ENCODE measurements at places on chromosomes 5 and 9. TPM values are rescaled to one million over a fixed set of nuclear protein-coding genes. Genes with fewer than 3 reads are reported as not detected.

FGD3 gene
- 4.0 TPM for polyA plus RNA-seq

IPO11 gene
- 34.1 TPM for polyA plus RNA-seq

MATR3 gene
- polyA plus RNA-seq: 863 TPM

BARHL1 gene
- polyA plus RNA-seq: not detected

GRCh38 chr5:157486861-157487260 is 26.8 kb downstream of the NIPAL4 start:
- no peak for DNase-seq

DNA sequence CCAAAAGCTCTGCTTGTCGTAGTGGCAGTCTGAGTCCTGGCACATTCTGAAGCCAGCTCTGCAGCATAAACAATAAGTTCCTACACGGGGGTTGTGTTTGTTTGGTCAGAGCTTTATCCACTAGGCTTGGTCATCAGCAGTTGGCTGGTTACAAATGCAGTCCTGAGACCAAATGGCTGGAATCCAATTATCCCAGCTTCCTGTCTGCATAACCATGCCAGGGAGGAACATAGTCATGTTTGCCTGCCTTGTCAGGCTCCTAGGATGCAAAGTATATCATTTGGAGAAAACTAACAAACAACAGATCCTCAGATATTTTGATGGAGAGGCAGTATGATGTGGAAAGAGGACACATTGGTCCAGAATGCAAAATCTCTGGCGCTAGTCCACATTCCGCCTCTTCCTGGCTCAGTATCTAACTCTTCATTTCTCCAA is 85.8 kb downstream of the FBXO38 start:
- DNase-seq: no peak

GRCh38 chr5:72387985-72388384 is 67.8 kb downstream of the PTCD2 start:
- no peak for DNase-seq

- no peak for DNase-seq
These were observed 9.6 kb downstream of the C9orf152 start for GRCh38 chr9:110198357-110198756.

DNA sequence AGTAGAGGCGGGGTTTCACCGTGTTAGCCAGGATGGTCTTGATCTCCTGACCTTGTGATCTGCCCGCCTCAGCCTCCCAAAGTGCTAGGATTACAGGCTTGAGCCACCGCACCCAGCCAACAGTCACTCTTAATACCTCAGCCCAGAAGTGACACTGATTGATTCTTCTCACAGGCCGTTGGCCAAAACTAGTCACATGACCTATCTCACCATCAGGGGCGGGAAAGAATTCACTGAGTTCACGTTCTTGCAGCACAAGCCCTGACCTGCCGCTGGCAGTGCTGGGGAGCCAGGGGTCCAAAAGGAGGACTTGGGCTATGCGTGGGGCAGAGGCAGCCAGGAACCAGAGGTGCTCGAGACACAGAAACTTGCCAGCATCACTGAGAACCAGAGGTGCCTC is 55.0 kb upstream of the CPLX2 start:
- DNase-seq: no peak

DNA sequence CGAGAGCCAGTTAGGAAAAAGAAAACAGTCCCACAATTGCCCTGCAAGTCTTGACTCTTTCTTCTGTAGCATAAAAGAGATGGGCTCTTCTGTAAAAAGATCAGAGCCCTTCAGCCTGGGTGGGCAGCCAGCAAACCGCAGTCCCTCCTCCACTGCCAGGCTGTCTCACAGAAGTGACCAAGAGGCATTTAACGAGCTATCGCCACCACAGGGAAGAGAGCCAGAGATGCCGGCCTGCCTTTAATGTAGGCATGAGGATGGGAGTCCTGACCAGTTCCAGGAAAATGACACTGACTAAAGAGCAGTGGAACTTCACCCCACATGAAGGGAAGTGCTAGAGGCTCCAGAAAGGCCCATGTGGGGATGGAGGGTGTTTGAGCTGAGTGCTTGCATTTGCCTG is 264.6 kb downstream of the NDUFS4 start:
- no peak for DNase-seq

All from left renal pelvis (tissue), 4 donors.